ENCODE measurements at places on chromosomes 5 and 9.
A peak's percentile ranks its signal among the peaks of the same experiment; 100 is the strongest.

GRCh38 chr9:126341902-126342301, 15.3 kb downstream of the MVB12B start:
- DNase-seq: no peak
- H3K4me1 ChIP-seq: peaks cover 30% of the 10 kb centered on the region
- no peak overlapping the region for H3K27ac ChIP-seq
- H3K36me3 ChIP-seq: peaks cover 16% of the 10 kb centered on the region
- no peaks in the 10 kb centered on the region for H3K27me3 ChIP-seq
- no peak overlapping the region for H3K4me3 ChIP-seq

DNA sequence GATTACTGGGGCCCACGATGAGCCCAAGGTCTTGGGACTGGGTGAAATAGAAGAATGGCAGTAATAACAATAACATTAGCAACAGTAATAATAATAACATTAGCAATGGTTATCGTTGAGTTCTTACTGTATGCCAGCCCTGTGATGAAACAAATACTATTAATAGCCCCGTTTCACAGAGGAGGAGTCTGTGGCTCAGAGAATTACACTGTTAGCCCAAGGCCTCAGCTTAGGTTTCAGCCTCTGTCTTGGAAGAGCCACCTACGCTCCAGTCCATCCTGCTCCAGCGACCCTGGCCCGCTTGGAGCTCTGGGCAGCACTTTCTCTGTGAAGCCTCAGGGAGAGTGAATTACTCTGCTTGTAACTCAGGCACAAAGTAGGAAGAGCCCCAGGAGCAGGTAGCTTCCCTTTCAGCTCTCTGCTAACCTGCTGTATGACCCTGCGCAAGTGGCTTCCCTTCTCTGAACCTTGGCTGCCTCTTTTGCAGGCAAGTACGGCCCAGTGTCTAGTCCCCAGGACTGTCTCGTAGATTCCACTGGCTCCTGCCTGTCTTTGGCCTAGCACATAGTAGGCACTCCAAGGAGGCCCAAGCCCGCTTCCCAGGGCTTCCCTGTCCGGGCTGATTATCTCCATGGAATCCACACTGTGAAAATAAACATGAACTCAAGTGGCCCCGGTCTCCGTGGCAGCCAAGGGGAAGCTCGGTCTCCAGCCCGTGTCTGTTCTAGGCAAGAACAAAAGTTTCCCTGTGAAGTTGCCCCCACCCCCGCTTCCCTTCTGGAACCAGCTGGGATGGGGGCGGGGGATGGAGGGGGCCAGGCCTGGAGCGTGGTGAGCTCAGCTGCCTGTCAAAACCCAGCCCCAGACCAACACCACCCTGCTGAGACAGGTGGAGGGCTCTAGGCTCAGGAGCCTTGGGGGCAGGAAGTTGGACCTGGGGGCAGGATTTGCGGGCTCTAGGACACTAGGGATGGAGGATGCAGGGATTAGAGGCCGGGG, 26.2 kb upstream of the LMX1B start:
- no peak overlapping the region for H3K27ac ChIP-seq
- no peak for DNase-seq
- no peaks in the 10 kb centered on the region for H3K36me3 ChIP-seq
- no peaks in the 10 kb centered on the region for H3K4me1 ChIP-seq
- H3K4me3 ChIP-seq: no peak overlapping the region

DNA sequence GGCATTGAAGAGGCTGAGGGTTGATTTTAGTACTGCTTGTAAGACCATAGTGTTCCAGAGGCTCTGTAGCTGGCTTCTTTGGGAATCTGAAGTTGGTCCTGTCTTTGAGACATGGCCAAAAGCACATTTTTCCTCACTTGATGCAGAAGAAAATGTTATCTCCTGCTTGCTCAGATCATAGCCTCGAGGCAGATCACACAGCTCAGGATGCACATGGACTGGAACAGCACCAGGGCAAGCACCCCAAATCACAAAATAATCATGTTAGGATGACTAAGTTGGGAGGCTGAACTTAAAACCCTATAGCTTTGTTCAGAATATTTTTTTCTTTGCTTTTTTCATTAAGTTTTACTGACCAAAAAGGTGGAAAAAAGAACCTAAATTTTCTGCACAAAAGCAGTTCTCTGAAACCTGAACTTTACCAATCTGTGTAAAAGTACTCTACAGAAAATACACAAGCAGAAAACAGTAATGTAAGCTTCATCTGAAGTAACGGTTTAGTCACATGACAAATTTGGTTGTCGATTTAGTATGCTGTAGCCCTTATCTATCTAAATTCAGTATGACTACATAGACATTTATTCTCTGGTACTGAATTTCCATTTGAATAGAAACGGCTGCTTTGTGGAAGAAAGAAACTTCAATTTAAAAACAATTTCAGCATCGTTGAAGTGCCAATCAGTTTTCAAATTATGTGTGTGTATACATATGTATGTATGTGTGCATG, 3.4 kb downstream of the KLHL9 start:
- no peak overlapping the region for H3K27ac ChIP-seq
- H3K4me3 ChIP-seq: no peak overlapping the region
- peaks cover 5% of the 10 kb centered on the region for H3K36me3 ChIP-seq
- no peaks in the 10 kb centered on the region for H3K27me3 ChIP-seq
- DNase-seq: no peak

DNA sequence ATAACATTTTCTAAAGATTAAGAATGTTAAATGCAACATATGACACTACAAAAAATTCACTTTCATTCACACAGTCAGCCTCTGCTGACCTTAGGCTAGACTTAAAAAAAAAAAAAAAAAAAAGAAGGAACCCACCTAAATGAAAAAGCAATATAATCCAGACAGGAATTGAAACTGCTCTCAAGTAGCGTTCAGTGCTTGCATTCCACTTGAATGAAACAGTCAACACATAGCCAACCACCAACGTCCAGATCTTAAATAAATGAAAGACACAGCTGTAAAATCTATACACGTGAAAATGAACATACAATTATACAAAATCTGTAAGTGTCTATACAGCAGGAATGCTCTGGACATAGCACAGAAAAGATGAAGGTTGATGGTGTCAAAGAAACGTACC, 11.4 kb downstream of the TMEM245 start:
- no peak for DNase-seq
- H3K36me3 ChIP-seq: peaks cover 11% of the 10 kb centered on the region
- peaks cover 38% of the 10 kb centered on the region for H3K4me1 ChIP-seq
- H3K27me3 ChIP-seq: no peaks in the 10 kb centered on the region
- H3K27ac ChIP-seq: peak overlapping the region; percentile 49

GRCh38 chr5:136269973-136270372, 77.0 kb upstream of the SMIM32 start:
- H3K4me3 ChIP-seq: no peak overlapping the region
- H3K27me3 ChIP-seq: no peaks in the 10 kb centered on the region
- H3K4me1 ChIP-seq: no peaks in the 10 kb centered on the region
- H3K27ac ChIP-seq: no peak overlapping the region
- H3K36me3 ChIP-seq: no peaks in the 10 kb centered on the region

- no peak overlapping the region for H3K4me3 ChIP-seq
- no peaks in the 10 kb centered on the region for H3K4me1 ChIP-seq
- H3K36me3 ChIP-seq: no peaks in the 10 kb centered on the region
- H3K27me3 ChIP-seq: no peaks in the 10 kb centered on the region
- H3K27ac ChIP-seq: no peak overlapping the region
- no peak for DNase-seq
Observed at GRCh38 chr9:89848060-89849040, 243.5 kb downstream of the GADD45G start.

DNA sequence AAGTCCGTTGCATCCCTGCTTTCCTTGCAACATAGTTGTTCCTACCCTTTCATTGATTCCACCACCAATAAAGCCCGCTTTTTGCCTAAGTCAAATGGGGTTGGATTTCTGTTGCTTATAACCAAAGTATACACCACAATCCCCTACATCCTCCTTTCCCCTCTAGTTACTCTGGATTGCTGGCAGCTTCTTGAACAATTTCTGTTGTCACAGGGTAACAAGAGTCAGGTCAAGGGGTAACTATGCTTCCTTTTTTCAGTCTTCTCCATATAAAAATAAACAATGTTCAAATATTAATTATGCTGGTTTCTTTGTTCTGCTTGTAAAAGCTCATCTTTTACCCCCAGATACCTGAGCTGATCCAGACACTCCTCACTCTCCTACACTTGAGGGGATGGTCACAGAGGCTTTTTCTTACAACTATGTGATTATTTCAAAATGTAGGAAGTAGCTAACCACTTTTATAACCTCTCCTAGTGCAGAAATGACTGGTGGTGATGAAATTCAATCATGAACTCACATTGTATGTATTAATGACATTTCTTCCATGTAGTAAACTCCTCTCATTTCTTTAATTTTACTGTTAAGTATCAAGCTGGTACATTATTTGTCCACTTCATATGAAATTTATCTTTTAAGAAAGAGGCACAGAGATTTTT, 136.5 kb downstream of the SNX18 start:
- peak overlapping the region; percentile 23 for H3K27ac ChIP-seq
- H3K4me3 ChIP-seq: no peak overlapping the region
- no peaks in the 10 kb centered on the region for H3K27me3 ChIP-seq
- H3K36me3 ChIP-seq: no peaks in the 10 kb centered on the region
- H3K4me1 ChIP-seq: peaks cover 47% of the 10 kb centered on the region

DNA sequence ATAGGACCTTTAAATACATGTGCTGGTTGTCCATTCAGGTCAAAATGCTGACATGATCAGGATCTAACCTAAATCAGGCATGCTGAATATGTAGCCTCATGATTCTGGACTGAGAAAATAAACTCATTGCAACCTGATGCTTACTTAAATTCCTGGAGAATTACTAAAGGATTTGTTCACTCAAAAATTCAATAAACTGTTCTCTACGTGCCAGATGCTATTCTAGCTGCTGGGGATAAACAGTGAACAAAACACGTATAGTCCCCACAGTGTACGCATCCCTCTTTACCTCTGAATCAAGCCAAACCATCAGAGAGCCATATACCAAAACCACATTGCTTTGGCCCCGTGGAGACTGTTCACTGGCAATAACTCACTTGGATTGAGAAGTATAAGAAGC, 6.1 kb downstream of the SCAI start:
- H3K27ac ChIP-seq: no peak overlapping the region
- H3K4me1 ChIP-seq: no peaks in the 10 kb centered on the region
- H3K27me3 ChIP-seq: no peaks in the 10 kb centered on the region

GRCh38 chr9:115668521-115668920, 485.1 kb upstream of the PAPPA start:
- no peaks in the 10 kb centered on the region for H3K27me3 ChIP-seq
- H3K36me3 ChIP-seq: no peaks in the 10 kb centered on the region
- no peak overlapping the region for H3K27ac ChIP-seq
- DNase-seq: no peak
- H3K4me3 ChIP-seq: no peak overlapping the region
- H3K4me1 ChIP-seq: no peaks in the 10 kb centered on the region

DNA sequence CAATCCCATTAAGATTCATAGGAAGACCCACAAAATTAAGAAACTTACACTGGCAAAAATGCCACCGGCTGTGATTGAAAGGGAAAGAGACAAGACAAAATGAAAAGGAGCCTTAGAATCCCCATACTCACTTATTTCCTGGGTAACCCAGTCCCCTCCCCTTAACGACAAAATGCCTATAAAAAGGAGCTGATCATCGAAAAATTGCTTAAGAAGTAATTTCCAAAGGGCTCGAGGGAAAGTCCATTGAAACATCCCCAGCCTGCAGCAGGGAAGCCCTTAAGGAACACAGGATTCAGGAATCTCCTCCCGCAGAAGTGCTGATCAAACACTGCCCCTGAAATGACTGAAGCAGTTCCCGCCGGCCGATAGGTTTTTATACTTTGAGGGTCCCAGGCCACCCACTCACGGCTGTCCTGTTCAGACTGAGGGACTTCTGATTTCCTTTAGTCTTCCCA, 677 bp upstream of the ZNF79 start:
- H3K27ac ChIP-seq: peak overlapping the region; percentile 83
- H3K4me1 ChIP-seq: peaks cover 35% of the 10 kb centered on the region
- H3K4me3 ChIP-seq: peak overlapping the region; percentile 71
- H3K27me3 ChIP-seq: no peaks in the 10 kb centered on the region
- DNase-seq: no peak
- H3K36me3 ChIP-seq: peaks cover 10% of the 10 kb centered on the region

DNA sequence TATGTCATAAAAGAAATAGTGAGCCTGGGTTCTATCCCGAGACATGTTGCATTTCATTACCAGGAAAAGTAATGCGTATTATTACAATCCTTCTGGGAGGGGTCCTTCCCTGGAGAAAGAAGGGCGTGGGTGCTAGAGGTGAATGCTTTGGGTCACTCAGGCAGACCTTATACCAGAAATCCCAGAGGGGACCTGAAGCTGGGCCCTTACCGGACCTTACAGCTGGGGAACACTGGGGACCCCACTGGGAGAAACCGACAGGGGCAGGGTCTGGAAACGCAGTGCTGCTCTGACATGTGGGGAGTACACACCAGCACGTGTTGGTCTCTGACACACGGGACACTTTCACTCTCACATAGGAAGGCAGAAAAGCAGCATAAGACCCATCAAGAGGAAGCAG, 71.3 kb downstream of the LMNB1 start:
- no peak for DNase-seq
- peaks cover 6% of the 10 kb centered on the region for H3K4me1 ChIP-seq
- no peaks in the 10 kb centered on the region for H3K27me3 ChIP-seq
- H3K4me3 ChIP-seq: no peak overlapping the region
- H3K27ac ChIP-seq: no peak overlapping the region

- no peak overlapping the region for H3K27ac ChIP-seq
- H3K27me3 ChIP-seq: no peaks in the 10 kb centered on the region
- no peaks in the 10 kb centered on the region for H3K4me1 ChIP-seq
- DNase-seq: no peak
Observed at GRCh38 chr9:115209601-115210306, 91.8 kb upstream of the TNC start.

- no peak for DNase-seq
- peaks cover 5% of the 10 kb centered on the region for H3K4me1 ChIP-seq
- H3K27ac ChIP-seq: no peak overlapping the region
- H3K36me3 ChIP-seq: no peaks in the 10 kb centered on the region
Observed at GRCh38 chr5:67249590-67249895, 52.9 kb upstream of the CD180 start.

DNA sequence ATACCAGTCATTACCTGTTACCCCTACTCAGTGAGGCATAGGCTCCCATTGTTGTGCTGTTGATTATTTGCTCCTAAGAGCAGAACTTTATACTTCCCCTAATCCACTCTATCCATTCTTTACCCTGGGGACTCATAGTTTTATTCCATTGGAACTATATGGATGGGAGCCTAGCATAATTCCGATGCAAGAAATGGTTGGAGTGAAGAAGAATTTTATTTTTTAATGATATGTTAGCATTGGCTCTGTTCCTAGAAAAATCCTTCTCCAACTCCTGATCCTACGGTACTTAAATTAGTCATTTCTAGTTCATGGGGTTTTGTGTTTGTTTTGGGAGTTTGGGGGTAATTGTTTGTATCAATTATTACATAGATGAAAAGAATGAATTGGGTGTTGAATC, 191.5 kb downstream of the GOLPH3 start:
- DNase-seq: no peak
- H3K27me3 ChIP-seq: no peaks in the 10 kb centered on the region
- H3K4me1 ChIP-seq: no peaks in the 10 kb centered on the region
- H3K4me3 ChIP-seq: no peak overlapping the region
- H3K36me3 ChIP-seq: no peaks in the 10 kb centered on the region

GRCh38 chr5:179385914-179386313, 40.7 kb upstream of the ADAMTS2 start:
- no peaks in the 10 kb centered on the region for H3K27me3 ChIP-seq
- no peak overlapping the region for H3K27ac ChIP-seq
- no peak overlapping the region for H3K4me3 ChIP-seq
- H3K36me3 ChIP-seq: no peaks in the 10 kb centered on the region
- no peaks in the 10 kb centered on the region for H3K4me1 ChIP-seq

GRCh38 chr5:150139334-150139733, 16.3 kb downstream of the PDGFRB start:
- DNase-seq: no peak
- H3K27me3 ChIP-seq: no peaks in the 10 kb centered on the region
- peaks cover 24% of the 10 kb centered on the region for H3K4me1 ChIP-seq

GRCh38 chr9:5089737-5090136, 95.7 kb downstream of the INSL6 start:
- H3K27ac ChIP-seq: no peak overlapping the region
- H3K4me3 ChIP-seq: no peak overlapping the region
- peaks cover 46% of the 10 kb centered on the region for H3K36me3 ChIP-seq
- no peaks in the 10 kb centered on the region for H3K4me1 ChIP-seq
- no peak for DNase-seq
- no peaks in the 10 kb centered on the region for H3K27me3 ChIP-seq

Data from CD14-positive monocyte (primary cell).